Stimulated activated CD4-positive, alpha-beta T cell treated with anti-CD3 and anti-CD28 coated beads, Interleukin-4, amount 100 ng/mL, for 1 hour (primary cell): ENCODE measurements at places on chromosomes 5 and 9.

- DNase-seq: no peak
These were observed 365.7 kb downstream of the SPATA31D1 start for GRCh38 chr9:82354279-82354659.

- no peak for DNase-seq
These were observed 371.4 kb upstream of the CDH18 start for GRCh38 chr5:20359377-20359776.

DNA sequence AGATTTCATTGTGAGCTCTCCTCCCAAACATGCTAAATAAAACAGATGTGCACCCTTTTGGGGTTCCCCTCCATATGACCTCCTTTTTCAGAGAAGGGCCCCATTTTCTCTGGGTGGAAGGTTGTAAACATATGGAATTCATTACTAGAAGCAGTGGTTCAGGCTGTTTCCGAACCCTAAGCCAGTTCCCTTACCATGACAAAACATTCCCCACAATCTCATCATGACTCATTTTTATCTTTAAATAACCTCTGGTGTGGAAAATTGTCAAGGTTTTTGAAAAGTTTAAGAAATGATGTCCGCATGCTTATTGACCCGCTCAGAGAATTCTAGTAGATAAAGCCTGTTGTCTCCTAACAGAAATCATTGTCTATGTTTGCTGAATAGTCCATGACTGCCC lies 127.3 kb upstream of the PIK3R1 start:
- DNase-seq: no peak

DNA sequence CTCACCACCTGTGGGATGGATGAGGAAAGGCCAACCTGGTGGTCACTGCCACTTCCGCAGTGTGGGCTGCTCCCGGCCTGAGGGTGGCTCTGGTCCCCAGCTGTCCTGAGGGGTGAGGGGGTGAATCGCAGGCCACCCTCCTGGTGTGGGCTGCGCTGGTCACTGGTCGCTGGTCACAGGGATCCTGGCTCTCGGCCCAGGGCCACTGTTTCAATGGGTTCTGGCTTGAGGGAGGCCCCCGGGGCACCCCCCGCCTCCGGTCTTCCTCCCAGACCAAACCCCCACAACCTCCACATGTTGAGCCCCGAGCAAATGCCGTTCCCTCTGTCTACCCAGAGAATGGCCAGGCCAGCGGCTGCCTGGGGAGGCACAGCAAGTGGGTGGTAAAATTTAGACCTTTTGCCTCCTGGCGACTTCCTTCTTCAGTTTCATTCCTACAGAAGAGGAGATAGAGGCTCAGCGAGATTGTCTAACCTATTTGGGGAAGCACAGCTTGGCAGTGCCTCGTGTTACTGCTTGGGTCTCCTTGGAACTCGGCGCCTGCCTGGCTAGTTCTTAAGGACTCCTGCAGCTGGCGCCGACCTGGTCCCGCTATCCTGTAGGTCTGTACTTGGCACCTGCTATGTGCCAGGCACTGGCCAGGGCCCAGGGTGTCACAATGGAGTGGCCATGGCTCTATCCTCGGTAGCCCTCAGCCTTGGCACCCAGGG lies 48.2 kb downstream of the RXRA start:
- DNase-seq: no peak

DNA sequence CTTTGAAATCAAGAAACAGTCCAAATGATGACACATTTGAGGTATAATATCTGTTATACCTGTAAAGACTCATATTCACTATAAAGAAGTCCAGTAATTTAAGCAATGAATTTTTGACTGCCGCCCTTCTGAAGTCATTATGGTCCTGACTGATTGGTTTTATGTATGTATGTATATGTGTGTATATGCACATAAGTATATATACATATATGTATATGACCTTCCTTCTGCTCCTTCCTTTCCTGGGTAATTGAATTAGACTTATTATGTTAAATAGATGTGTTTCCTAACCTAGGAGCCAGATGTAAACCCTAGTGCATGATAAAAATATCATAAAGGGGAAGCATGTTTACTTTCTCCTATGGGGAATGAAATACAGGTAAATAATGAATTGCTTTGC lies 343.1 kb upstream of the BRINP1 start:
- no peak for DNase-seq

- DNase-seq: no peak
These were observed 727 bp upstream of the ADRB2 start for GRCh38 chr5:148825716-148826052.

- DNase-seq: no peak
These were observed 148.4 kb downstream of the TENT4A start for GRCh38 chr5:6861667-6862066.

GRCh38 chr9:85521371-85522197 lies 220.2 kb downstream of the AGTPBP1 start:
- DNase-seq: no peak

DNA sequence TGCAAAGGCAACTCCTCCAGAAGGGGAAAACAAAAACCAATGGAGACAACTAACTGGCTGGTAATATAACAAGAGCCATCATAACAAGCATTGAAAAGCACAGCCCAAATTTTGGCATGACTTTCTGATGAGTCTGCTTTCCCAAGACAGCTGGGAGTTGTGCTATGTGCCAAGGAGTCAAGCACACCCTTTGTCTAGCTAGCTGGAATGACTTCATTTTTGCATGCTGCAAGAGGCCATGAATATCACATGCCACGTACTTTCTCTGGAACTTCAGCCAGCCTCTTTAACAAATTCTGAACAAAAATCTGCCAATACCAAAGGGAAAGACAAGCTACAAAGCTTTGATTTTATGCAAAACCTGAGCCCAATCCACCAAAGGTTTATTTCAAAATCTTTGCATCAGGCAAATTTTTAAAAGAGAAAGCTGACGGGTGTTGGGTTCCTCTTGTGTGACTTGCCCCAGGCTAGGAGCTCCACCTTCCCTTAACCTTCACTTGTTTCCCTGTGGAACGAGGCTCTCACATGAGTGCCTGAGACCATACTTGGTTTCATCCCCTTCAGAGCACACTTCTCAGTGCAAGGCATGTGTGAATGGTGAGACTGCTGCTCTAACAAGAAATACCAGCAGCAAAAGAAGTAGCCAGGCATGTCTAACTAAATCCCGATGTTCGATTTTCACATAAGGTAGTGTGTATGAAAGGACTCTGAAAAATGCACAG lies 47.3 kb downstream of the S1PR3 start:
- no peak for DNase-seq
